Activated CD8-positive, alpha-beta T cell treated with anti-CD3 and anti-CD28 coated beads, Interleukin-2, amount 10 ng/mL, durations not matched to agents 7 days and 5 days (primary cell): ENCODE measurements at places on chromosomes 16 and 17. TPM values are rescaled to one million over a fixed set of nuclear protein-coding genes. Genes with fewer than 3 reads are reported as not detected.

DNA sequence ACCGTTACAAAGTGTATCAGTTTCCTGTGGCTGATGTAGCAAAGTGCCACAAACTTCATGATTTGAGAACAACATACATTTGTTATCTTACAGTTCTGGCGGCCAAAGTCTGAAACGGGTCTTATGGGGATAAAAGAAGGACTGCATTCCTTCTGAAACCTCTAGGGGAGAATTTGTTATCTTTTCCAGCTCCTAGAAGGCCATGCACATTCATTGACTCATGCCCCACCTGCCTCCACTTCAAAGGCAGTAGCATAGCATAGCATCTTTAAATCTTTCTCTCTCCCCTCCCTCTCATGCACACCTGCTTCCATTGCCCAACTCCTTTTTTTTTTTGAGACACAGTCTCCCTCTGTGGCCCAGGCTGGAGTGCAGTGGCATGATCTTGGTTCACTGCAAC is 190.7 kb upstream of the DYNLRB2 start:
- DNase-seq: no peak

The GUCY2D gene
- not detected for total RNA-seq

DNA sequence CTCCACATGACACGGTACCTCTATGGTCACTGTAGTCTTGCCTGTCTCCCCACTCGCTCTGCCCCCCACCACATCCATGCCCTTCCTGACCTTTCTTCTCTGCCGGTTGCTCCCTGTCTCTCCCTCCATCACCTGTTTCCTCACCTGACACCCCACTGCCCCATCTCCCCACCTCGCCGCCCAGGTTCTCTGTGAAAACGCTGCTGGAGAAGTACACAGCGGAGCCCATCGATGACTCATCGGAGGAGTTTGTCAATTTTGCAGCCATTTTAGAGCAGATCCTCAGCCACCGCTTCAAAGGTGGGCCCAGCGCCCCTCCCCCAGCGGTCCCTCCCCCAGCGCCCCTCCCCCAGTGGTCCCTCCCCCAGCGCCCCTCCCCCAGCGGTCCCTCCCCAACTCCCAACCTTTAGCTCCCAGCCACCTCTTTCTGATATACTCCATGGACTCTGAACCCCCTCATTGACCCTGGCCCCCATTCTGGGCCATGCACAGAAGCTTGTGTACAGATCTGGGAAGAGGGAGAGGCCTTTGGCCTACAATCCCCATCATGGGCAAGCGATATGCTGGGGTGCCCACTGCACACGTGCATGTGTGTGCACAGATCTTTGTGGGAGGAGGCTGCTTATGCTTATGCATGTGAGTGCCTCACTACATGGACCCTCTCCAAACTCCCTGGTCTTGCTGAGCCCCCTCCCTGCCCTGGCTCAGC is 4.1 kb downstream of the RUNDC3A start:
- no peak for DNase-seq

GRCh38 chr17:73538445-73538844 is 105.8 kb downstream of the SDK2 start:
- DNase-seq: no peak

The SLC5A10 gene
- not detected for total RNA-seq

DNA sequence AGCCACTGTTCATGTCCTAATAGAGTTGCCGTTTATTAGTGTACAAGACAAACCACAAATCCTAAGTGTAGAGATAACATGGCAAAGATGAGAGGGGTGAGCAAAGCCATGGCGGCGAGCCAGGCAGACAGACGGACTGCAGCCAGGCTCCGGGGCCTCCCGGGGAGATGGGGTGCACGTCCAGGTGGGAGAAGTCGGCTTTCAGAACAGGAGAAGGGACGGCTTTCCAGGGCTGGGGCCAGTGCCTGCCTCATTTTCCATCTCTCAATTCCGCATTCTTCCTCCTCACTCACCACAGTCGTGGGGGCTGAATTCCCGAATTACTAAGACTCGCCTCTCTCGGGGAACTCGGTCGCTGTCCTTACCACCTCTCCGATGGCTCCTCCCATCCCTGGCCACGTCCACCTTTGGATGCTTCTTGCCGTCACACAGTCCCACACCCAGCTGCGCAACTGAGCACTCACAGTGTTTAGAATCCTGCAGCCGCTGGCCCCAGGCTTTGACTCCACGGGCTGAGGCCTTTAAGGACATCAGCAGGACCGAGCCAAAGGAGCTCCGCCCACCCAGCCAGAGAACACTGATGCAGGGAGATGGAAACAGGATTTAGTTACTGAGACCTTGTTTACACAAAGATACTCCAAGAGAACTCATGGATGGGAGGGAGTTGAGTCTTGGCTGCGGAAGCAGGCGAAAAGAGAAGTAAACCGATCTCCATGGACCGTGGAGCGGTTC is 59.7 kb downstream of the RNF112 start:
- DNase-seq: no peak

DNA sequence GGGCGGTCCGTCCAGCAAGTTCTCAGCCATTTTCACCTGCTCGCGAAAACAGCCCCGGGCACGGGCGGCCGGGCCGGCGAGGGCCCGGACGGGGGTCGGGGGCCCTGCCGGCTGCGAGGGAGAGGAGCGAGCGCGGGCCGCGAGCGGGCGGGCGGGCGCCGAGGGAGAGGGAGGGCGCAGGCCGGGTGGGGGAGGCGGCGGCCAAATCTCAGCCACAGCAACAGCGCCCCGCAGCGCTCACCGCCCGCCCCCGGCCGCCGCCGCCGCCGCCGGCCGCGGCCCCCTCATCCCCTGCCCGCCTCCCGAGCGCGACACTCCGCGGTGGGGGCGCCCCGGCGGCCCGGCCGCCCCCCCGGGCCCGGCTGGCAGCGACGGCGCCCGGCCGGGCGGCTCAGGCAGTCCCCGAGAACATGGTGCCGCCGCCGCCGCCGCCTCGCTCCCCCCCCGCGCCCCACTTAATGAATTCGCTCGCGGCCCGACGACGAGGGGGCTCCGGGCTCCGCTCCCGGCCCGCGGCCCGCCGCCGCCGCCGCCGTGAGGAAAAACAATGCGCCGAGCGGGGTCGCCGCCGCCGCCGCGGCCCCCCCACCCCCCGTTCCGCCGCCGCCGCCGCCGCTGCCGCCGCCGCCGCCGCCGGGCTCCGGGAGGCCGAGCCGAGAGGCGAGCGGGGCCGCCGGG is 487 bp downstream of the CREBBP start:
- DNase-seq: peak; percentile 76

- DNase-seq: peak; percentile 44
Observed at GRCh38 chr17:59842901-59843652, 49.7 kb downstream of the TUBD1 start.

- peak; percentile 87 for DNase-seq
Observed at GRCh38 chr16:77807-78443, at the start of gene MPG. MPG (plus strand) TSS chr16:78225; CDS start chr16:78310, 85 bp downstream.

The FGF11 gene
- 16.6 TPM for total RNA-seq

The CLDN7 gene
- total RNA-seq: 1.1 TPM

The TBC1D3H gene
- not detected for total RNA-seq

The CETP gene
- not detected for total RNA-seq

DNA sequence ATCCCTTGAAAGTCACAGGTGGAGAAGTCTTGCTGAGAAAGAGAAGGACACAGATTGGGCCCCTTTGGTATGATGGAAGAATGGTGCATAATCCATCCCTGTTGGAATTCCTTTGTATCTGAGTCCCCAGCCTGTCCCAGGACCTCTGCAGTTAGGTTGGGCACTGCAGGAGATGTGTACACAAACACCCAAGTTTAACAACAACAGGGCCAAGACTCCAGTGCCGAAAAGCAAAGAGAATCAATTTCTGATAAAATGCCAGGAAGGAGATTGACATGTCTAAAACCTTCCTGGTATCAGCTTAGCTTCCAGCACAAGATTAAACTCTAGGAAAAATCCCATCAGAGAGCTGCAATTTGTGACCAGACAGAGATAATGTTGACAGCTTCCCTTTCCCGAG is 32.9 kb downstream of the KATNIP start:
- no peak for DNase-seq

DNA sequence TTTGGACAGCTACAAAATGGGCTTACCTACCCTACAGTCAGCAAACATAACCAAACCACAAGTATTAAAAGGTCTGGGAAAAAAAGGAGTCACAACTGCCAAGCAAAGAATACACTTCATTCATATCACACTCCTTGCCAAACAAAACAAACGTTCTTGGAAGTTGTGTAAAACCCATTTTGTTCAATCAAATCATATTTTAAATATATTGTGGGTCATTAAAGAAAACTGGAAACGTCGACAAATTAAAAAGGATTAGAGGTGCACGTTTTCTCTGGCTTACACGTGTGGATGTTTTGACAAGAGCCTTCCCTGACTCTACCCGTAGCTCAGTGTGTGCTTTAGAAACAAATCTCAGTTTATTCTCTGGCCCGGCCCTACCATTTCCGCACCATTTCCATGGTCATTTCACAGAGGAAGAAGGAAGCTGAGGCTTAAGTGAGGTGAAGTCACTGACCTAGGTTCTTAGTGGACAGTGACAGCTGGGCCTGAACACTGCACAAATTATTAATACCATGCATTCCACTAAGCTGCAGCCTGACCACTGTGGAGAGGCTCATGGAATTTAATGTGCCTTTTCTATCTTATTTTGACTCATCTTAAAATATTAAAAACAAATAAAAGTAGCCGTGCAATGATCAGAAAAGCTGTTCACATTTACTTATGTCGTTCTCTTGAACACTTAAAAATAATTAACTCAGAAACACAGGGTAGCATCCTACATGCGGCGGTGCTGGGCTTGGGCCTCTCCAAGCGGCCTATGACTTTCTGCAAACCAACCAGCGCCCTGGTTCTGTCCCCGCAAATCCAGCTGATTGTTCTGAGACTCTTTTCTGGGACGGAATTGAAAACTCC is 968 bp downstream of the CEP112 start:
- DNase-seq: no peak

The ZNF469 gene
- total RNA-seq: 0.83 TPM

The KATNB1 gene
- 36.3 TPM for total RNA-seq

DNA sequence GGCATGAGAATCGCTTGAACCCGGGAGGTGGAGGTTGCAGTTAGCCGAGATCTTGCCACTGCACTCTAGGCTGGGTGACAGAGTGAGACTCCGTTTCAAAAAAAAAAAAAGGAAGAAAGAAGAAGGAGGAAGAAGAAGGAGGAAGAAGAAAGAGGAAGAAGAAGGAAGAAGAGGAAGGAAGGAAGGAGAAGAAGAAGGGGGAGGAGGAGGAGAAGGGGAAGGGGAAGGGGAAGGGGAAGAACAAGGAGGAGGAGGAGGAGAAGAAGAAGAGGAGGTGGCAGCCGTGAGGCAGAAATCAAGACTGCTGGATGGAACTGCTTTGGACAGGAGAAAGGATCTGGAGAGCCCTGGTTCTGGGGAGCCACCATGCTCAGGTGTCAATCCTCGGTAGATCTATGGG is 29.7 kb upstream of the PEMT start:
- DNase-seq: no peak

- DNase-seq: no peak
Observed at GRCh38 chr17:53629188-53629587, 193.5 kb upstream of the KIF2B start.

DNA sequence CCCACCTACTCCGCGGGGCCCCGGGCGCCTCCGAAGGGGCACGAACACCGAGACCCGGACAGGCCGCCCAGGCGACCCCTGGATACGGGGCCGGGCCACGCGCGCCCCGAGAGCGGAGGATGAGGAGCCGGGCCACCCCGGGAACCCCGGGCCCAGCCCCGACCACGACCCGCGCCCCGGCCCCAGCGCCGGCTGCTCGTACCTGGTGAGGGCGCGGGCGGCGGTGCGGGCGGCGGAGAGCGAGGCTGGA is 192 bp downstream of the FASN start:
- no peak for DNase-seq

GRCh38 chr17:45247429-45248131 is 14.3 kb downstream of the SPATA32 start:
- DNase-seq: peak; percentile 99

The KRT27 gene
- not detected for total RNA-seq

GRCh38 chr17:74449773-74450172 is 16.7 kb upstream of the CD300A start:
- DNase-seq: no peak

DNA sequence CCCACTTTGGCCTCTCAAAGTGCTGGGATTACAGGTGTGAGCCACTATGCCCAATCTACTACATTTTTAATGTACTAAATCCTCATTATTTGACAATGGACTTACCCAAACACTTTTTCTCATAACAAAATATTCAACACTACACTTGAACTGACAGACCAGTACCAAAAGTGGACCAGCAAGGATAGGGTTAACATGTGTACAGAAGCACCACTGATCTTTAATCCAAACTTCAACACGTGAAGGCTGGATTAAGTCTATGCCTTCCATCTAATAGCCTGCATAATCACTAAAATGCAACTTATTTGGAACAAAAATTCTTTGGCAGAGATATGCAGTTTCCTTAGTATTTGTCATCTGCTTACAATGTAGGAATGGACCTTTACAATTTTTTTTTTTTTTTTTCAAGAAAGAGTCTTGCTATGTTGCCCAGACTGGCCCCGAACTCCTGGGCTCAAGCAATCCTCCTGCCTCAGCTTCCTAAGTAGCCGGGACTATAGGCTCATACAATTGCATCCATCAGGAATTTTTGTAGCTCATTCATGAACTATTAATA is 60.0 kb upstream of the BCAR1 start:
- no peak for DNase-seq

GRCh38 chr17:10305398-10305797 is 67.4 kb downstream of the MYH13 start:
- DNase-seq: no peak

DNA sequence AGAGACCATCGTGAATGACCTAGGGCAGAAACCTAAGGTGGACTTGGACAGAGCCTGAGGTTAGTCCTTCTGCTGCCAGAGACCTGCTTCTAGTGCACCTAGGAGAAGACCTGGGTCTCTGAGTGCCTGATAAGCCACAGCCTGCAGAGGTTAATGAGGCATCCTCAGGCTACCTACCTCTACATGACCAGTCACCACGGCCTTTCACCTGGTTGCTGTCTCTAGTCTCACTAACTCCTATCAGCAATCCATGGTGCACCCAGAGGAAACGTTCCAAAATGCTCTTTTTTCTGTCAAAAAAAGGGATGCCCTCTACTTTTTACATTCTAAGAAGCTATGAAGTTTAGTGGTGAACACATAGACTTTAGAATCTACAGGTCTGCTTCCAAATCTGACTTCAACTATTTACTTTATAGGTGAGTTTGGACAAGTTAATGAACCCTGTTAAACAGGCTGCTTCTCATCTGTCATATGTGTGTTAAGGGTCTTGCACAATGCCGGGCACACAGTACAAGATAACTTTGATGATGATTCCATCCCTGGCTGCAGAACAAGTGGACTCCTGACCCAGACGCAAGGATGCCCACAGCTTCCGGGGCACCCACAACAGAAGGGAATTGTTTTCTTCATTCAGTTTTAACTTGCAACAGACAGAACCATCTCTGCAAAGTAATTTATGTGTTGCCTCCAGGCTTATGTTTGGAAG is 469.9 kb upstream of the CDH5 start:
- DNase-seq: no peak

The TMEM114 gene
- not detected for total RNA-seq

- no peak for DNase-seq
Observed at GRCh38 chr17:77476931-77477805, 336.4 kb downstream of the SEC14L1 start.

The PTGES3L gene
- 0.86 TPM for total RNA-seq

The TP53TG3C gene
- not detected for total RNA-seq

GRCh38 chr17:70190959-70191805 is 21.9 kb downstream of the KCNJ2 start:
- no peak for DNase-seq

The KRTAP2-2 gene
- not detected for total RNA-seq

The KRTAP1-1 gene
- total RNA-seq: not detected

The CPHXL2 gene
- total RNA-seq: not detected
